Gastrocnemius medialis (tissue), 4 donors: ENCODE measurements at places on chromosomes 16 and 17. TPM values are rescaled to one million over a fixed set of nuclear protein-coding genes. Genes with fewer than 3 reads are reported as not detected.

Gene ALDOC
- total RNA-seq: 7.0 TPM

DNA sequence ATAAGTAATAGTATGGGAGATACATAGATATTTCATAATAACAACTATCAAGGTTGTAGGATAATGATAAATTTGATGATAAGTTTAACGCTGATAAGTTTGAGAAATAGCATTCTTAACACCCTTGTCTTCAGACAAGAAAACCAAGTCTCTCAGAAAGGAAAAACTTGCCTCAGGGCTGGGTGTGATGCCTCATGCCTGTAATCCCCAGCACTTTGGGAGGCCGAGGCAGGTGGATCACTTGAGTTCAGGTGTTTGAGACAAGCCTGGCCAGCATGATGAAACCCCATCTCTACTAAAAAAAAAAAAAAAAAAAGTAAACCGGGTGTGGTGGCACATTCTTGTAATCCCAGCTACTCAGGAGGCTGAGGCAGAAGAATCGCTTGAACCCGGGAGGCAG lies 90.7 kb downstream of the SHISA9 start:
- no peaks in the 10 kb centered on the region for H3K4me1 ChIP-seq
- H3K36me3 ChIP-seq: no peaks in the 10 kb centered on the region
- H3K27me3 ChIP-seq: no peaks in the 10 kb centered on the region
- no peak overlapping the region for H3K27ac ChIP-seq
- no peak for DNase-seq

- H3K27ac ChIP-seq: no peak overlapping the region
- no peaks in the 10 kb centered on the region for H3K4me1 ChIP-seq
- DNase-seq: no peak
- H3K36me3 ChIP-seq: no peaks in the 10 kb centered on the region
These were observed 302.2 kb upstream of the SALL1 start for GRCh38 chr16:51453251-51453650.

- no peaks in the 10 kb centered on the region for H3K36me3 ChIP-seq
- no peak for DNase-seq
- no peak overlapping the region for H3K27ac ChIP-seq
- peaks cover 18% of the 10 kb centered on the region for H3K4me1 ChIP-seq
These were observed 18.6 kb upstream of the C16orf95 start for GRCh38 chr16:87335625-87336433.

DNA sequence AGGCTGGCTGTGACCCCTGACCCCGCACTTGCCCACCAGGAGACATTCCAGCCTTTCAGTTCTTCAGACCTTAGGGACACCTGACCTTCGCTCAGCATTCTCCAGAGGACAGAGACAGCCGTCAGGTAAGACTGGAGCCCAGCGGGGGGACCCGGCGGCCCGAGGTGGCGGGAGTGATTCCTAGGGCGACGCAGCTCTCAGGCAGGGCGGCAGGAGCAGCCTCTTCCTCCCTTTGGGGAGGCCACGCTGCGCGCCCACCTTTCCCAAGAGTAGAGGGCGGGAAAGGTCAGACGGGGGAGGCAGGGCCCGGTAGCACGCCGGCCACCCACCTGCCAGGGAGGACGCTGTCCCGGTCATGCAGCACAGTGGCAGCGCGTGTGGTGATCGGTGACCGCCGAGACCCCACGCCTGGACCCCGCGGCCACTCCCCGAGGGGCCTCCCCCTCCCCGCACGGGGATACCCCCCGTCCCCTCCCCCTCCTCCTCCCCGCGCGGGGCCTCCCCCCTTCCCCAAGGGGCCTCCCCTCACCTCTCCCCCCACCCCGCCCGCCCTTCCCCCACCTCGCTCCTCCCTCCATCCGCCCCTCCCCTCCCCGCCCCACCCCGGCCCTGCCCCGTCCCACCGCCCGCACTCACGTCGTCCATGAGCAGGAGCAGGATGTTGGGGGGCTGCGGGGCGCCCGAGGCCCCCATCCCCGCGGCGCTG lies 472 bp downstream of the GALNS start:
- H3K36me3 ChIP-seq: no peaks in the 10 kb centered on the region
- peak overlapping the region; percentile 90 for H3K27ac ChIP-seq
- peaks cover 17% of the 10 kb centered on the region for H3K4me1 ChIP-seq
- no peak for DNase-seq
- H3K4me3 ChIP-seq: peak overlapping the region; percentile 73

- DNase-seq: no peak
- H3K4me1 ChIP-seq: peaks cover 36% of the 10 kb centered on the region
- H3K36me3 ChIP-seq: no peaks in the 10 kb centered on the region
- no peak overlapping the region for H3K27ac ChIP-seq
These were observed 5.7 kb downstream of the SNAI3 start for GRCh38 chr16:88680554-88681083.

DNA sequence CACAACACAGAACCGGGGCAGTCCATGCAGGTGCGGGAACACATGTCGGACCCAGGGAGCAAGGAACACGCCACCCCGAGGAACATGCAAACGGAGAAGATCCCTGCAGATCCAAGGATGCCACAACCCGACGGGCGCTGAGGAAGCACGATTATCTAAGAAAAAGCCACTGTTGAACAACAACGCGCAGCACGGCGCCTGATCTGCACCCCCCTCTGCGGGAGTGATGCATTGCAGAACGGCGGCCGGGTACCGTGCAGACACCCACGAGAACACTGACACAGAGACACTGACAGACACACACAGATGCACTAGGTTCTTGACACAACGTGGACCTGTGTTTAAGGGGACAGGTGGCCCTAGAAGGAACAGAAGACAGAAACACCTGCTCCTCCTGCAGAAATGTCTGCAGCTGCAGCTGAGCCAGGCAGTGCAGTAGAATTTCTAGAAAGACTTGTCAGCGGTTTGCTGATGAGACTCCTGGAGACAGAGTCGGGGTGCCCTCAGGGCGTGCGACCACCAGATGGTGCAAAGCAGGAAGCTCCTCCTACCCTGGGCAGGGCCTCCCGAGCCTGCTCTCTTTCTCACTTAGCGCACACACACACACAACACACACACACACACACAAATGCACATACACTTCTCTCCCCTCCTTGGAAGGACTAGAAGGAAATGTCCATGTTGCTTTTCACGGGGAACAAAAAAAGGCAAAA lies 7.5 kb downstream of the NPTX1 start:
- H3K4me1 ChIP-seq: no peaks in the 10 kb centered on the region
- no peak for DNase-seq
- no peaks in the 10 kb centered on the region for H3K36me3 ChIP-seq
- H3K4me3 ChIP-seq: no peak overlapping the region
- peaks cover 38% of the 10 kb centered on the region for H3K27me3 ChIP-seq

DNA sequence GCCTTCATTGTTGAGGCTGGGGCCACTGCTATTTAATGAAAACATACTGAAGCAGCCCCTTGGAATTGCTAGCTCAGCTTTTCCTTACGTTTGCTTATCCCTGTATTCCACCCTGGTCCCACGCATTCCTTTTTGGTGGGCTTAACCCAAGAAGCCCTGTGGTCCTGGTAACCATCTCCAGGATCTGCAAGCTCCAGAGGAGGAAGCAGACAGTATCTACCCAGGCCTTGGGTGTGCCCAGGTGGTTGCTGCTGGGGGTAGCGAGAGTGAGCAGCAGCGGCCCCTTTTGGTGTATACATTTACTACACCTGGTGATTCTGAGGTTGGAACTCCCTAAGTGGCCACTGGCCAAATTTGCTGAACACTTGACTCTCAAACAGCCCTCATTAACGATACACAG lies 97.7 kb downstream of the CBLN1 start:
- no peaks in the 10 kb centered on the region for H3K36me3 ChIP-seq
- DNase-seq: no peak
- no peak overlapping the region for H3K4me3 ChIP-seq

Gene TPSG1
- not detected for total RNA-seq

Gene NTN3
- not detected for total RNA-seq

Gene ABCC11
- total RNA-seq: 0.13 TPM

DNA sequence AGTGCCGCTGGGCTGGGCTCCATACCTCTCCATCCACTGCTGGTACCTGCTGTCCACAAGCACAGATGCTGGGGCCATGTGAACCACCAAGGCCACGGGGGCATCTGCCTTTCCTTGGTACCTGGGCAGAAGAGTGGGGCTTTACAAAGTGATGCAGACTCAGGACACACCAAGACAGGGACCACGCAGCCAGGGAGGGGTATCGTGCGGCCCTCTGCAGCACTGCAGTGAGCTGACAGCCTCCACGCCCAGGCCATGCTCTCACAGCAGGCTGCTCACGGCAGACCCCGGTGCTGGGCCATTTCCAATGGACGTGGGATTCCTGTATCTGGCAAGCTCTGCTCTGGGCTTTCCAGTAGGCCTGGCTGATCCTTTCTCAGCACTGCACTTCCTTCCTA lies 14.4 kb downstream of the ELAC2 start:
- H3K27ac ChIP-seq: no peak overlapping the region
- peaks cover 93% of the 10 kb centered on the region for H3K36me3 ChIP-seq
- no peak overlapping the region for H3K4me3 ChIP-seq
- H3K27me3 ChIP-seq: no peaks in the 10 kb centered on the region
- H3K4me1 ChIP-seq: no peaks in the 10 kb centered on the region
- DNase-seq: no peak

- peak; percentile 82 for DNase-seq
- peak overlapping the region; percentile 99 for H3K27ac ChIP-seq
- peak overlapping the region; percentile 90 for H3K4me3 ChIP-seq
These were observed 1.4 kb upstream of the CEMP1 start for GRCh38 chr16:2532494-2533141.

DNA sequence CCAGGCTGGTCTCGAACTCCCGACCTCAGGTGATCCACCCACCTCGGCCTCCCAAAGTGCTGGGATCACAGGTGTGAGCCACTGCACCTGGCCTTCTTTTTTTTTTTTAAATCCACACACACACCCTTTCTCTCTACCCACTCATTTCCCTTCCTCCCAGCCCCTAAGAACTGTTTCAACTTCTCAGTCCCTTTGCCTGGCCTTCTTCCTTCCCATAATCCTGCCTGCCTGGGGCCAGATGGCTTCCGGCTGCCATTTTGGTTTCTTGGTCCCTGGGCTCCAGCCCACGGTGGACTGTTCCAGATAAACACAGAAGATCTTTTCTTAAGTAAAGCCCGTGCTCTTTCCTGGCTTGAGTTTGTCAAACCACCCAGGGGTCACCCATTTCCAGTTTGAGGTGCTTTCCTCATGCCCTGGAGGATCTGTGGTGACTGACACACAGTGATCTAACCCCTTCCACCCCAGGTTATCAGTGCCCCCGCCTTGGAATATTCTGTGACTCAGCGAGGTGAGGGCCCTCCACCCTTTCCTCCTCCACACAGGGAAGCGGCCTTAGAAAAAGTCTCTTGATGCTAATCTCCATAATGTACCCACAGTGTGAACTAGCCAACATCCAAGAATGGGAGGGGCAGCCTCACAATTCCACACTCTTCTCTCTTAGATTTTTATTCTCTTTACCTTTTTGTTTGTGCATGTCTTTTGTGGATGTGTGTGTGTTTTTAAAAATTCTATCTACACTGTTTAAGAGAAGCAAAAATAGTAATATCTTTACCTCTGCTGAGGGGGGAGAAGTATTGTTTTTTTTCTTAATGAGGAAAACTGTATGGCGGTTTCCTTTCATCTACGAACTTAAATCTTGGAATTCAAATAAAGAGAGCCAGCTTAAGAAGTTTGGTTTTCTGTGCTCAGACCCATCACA lies 60.0 kb downstream of the CRISPLD2 start:
- no peaks in the 10 kb centered on the region for H3K27me3 ChIP-seq
- H3K27ac ChIP-seq: no peak overlapping the region
- no peak overlapping the region for H3K4me3 ChIP-seq
